ENCODE measurements at places on chromosomes 6 and 20. TPM values are rescaled to one million over a fixed set of nuclear protein-coding genes. Genes with fewer than 3 reads are reported as not detected.

The FGD2 gene
- total RNA-seq: 12.2 TPM

The MMP24 gene
- total RNA-seq: 0.67 TPM

The LAMA2 gene
- total RNA-seq: 42.5 TPM

The TRDN gene
- total RNA-seq: 5.7 TPM

The UBE2J1 gene
- total RNA-seq: 35.8 TPM

The CPNE5 gene
- 2.5 TPM for total RNA-seq

The SLC2A10 gene
- total RNA-seq: 13.4 TPM

The NKAPL gene
- 0.94 TPM for total RNA-seq

The FAM50B gene
- 13.2 TPM for total RNA-seq

The NKX2-4 gene
- not detected for total RNA-seq

The FAM83B gene
- 0.83 TPM for total RNA-seq

The GSTA2 gene
- not detected for total RNA-seq

The C20orf202 gene
- total RNA-seq: 0.25 TPM

The PRDM13 gene
- not detected for total RNA-seq

The RIPPLY2 gene
- not detected for total RNA-seq

The HEY2 gene
- total RNA-seq: 19.9 TPM

The BLOC1S5 gene
- total RNA-seq: 18.4 TPM

The MACROD2 gene
- 7.6 TPM for total RNA-seq

The MUCL3 gene
- not detected for total RNA-seq

The CEP162 gene
- 14.4 TPM for total RNA-seq

The TULP1 gene
- not detected for total RNA-seq

The MAS1 gene
- 0.10 TPM for total RNA-seq

The IRF4 gene
- total RNA-seq: 0.57 TPM

The ZBTB46 gene
- 54.9 TPM for total RNA-seq

The GABRR2 gene
- not detected for total RNA-seq

The TMEM244 gene
- not detected for total RNA-seq

The AGER gene
- 7.9 TPM for total RNA-seq

The SERPINB6 gene
- total RNA-seq: 116 TPM

The SAMD3 gene
- 7.4 TPM for total RNA-seq

The TUBB1 gene
- total RNA-seq: not detected

The OR14J1 gene
- not detected for total RNA-seq

The SLC26A8 gene
- total RNA-seq: 0.17 TPM

The POPDC3 gene
- not detected for total RNA-seq

The AIG1 gene
- total RNA-seq: 31.6 TPM

The TNXB gene
- 58.5 TPM for total RNA-seq

The SALL4 gene
- total RNA-seq: 0.27 TPM

All from ovary (tissue), 10 donors.